ENCODE measurements at places on chromosomes 12 and 14.

DNA sequence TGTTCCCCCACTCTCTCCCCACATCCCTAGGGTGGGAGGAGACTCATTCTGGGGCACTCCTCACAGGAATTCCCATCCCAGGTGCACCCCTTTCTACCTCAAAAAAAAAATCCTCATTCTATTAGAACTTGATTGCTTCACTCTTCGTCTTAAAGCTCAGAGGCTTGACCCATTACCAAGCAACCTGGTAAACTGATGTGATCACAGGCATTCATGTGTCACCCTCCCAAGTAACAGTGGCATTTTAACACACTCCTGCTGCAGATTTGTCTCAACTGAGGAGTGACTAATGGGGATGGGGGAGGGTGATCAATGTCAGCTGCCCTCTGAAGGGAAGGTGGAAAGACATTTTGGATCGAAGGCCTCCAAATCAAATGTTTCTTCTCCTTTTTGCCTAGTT lies 78.1 kb upstream of the PTHLH start:
- DNase-seq: no peak

DNA sequence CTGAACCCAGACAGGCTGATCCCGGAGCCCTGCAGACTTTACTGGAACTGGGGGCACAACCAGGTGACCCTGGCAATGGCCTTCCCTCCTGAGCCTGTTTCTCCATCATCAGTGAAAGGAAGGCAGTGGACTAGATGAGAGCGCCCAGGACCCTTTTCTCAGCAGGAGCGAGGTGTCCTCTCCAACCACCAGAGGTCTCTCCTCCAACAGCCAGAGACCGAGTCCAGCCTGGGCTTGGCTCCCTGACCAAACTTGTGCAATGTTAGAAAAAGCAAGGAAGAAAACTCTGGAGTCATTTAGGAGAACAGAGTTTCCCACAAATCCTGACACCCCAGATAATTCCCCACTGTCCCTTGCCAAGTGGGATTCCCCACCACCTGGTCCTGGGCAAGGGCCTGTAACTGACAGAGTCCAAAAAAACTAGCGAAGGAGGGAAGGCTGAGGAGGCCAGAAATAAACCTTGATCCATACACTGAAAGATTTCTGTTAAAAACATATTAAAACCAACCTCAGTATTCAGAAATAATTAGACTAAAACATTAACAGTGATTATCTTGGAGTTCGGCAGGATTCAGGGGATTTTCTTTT lies 9.0 kb downstream of the RPS6KL1 start:
- peak; percentile 81 for DNase-seq

DNA sequence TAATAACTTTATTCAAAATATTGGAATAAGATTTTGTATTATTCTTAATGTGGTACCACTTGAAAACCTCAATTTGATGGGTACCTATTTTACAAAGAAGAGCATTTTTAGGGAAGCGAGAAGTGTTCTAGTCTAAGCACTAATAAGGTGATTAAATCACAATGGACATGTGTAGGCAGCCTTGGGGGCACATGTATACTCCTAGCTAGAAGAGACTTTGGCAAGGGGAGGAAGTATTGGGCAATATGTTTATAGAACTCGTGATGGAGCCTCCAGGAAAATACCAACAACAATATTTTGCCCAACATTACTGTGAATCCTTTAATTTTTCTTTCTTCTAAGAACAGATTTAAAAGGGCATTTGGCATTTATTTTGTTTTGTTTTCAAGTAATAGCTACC lies 280.3 kb downstream of the ADAMTS20 start:
- DNase-seq: no peak

- DNase-seq: peak; percentile 63
Measured at GRCh38 chr12:105705765-105706164, 375.3 kb downstream of the C12orf75 start.

- DNase-seq: no peak
Measured at GRCh38 chr12:16611146-16611545, 5.2 kb upstream of the LMO3 start.

GRCh38 chr12:58750484-58750883 lies 169.8 kb downstream of the LRIG3 start:
- DNase-seq: peak; percentile 90

DNA sequence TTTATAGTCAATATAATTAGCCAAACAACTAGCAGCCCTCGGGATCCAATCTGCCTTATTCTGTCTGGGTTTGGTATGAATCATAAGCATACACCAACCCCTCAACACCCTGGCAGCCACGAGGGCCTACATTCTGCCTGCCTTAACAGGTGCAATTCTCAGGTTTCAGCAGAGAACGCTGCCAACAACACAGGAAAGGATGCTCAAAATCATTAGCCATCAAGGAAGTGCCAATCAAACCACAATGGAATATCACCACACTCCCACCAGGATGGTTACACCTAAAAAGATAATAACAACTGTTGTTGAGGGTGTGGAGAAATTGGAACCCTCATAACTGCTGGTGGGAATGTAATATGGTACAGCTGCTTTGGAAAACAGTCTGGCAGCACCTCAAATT lies 122.8 kb downstream of the TTC7B start:
- no peak for DNase-seq

DNA sequence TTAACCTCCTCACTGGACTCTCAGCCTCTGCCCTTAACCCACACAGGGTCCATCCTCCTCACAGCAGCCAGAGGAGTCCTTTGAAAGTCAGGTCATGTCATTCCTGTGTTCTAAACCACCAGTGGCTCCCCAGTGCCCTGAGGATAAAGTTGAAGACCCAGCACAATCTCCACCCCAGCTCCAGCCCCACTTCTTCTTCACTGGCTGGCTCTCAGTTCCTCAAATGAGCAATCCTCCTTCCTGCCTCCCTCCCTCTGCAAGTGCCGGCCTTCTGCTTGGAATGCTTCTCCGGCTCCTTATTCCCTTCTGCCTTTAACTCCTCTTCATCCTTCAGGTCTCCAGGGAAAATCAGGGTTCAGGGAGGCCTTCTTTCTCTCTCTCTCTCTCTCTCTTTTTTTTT lies 32.0 kb upstream of the SPPL3 start:
- no peak for DNase-seq

GRCh38 chr12:26271889-26272492 lies 76.6 kb downstream of the SSPN start:
- DNase-seq: peak; percentile 90

DNA sequence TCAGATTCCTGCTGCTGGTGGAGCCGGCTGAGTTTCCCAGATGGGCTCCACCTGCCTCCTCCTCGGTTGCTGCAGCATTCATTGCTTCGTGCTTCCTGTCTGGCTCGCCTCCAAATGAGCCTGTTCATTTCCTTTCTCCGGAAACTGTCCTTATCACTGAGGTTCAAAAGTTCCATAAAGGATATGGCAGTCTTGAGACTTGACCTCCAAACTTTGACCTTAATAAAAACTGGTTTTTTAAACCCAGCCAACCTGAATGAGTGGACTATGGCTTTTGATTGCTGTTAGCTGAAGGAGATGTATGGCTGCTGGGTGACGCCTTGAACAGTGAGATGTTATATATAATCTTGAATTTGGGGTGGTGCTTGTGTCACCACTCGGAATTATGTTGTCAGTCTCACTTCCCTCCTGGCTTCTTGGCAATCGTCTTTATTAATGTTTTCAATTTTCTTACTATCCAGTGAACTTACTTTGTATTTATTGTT lies 62.7 kb downstream of the RASSF3 start:
- DNase-seq: peak; percentile 51

DNA sequence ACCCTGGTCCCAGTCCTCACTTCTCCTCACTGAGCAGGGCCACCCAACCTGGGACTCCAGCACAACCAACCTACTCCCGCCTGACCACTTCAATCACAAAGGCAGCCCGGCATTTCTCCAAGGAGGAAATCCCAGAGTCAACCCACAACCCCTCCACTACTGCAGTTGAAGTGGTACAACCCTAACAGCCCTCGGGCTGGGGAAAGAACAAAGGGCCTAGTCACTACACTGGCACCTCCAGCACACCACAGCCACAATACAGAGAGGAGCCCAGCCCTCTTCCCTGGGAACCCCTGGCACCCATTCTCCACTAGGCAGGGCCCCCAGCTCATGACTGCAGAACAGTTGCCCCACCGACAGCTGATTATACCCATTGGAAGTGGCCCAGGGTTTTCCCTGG lies 13.7 kb upstream of the OR5AU1 start:
- DNase-seq: no peak

DNA sequence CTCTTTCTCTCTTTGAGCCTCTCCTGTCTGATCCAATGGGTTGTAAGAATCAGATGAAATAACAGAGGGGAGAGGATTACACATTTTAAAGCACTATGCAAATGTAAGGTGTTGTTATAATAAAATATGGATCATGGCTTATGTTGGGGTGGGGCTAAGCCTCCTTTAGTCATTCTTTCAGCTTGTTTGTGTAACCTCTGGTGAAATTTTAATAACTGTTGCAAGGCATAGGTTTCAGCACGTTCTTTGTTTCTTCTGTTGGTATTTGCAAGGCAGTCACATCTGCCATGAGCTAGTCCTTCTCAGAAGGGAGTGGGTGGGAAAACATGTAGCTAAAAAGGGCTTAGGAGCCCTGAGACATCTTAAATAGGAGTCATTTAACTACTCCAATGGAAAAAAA lies 74.8 kb upstream of the FRMD6 start:
- no peak for DNase-seq

GRCh38 chr12:105947906-105948305 lies 190.8 kb downstream of the NUAK1 start:
- no peak for DNase-seq

DNA sequence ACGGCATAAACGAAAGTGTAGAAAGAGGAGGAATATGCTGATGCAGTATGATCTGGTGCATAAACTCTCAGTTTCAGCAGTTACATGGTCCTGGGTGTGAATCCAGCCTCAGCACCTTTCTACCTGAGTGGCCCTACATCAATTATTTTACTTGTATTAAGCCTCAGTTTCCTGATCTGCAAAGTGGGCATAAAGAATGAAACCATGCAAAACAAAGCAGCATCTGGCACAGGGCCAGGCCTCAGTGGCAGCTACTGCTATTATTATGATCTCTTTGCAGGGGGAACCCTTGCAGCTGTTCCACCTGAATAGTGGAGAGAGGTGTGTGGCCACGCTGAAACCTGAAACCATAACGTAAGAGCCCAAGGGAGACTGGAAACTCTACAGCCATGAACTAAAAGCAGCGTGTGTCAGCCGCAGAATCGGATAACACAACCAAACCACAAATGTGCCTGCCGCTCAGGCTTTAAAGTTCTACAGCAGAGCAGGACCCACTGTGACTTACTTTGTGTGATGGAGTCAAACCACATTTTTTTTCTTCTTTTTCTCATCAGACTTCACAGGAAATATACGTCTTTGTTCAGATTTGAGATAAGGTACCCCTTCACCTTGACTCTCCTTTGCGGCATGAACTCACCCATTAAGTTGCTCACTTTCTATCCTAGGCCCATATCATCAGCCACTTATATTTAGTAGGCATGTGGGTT lies 29.2 kb upstream of the FOS start:
- no peak for DNase-seq

- DNase-seq: no peak
Measured at GRCh38 chr14:52304248-52304904, 9.7 kb upstream of the PTGER2 start.

GRCh38 chr12:58465418-58465817 lies 454.9 kb downstream of the LRIG3 start:
- DNase-seq: no peak

GRCh38 chr14:103395244-103395643 lies 10.0 kb downstream of the MARK3 start:
- DNase-seq: peak; percentile 76

DNA sequence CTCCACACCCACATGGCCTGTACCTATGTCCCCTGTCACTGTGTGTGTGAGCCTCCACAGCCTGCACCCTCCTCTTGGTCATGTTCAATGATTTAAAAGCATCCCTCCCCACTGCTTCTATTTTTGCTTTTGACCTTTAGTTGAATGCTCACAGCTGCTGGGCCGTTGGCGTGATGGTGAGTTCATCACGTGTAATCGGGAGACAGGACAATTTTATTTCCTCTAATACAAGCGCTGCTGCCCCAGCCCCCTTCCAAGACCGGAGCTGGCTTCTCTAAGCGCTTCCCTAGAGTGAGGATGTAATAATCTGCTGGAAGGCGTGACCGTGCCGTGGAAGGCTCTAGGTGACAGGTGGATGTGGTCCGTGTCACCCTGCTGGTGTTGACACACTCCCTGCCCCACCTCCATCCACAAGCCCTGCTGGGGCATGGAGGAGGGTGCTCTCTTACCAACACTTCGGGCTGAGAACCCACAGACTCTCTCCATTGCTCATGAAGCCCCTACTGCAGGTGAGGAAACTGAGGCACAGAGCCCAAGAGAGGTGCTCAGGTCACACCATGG lies 25.4 kb downstream of the CCDC85C start:
- DNase-seq: no peak

GRCh38 chr14:22845821-22846625 lies 9.6 kb downstream of the MMP14 start:
- no peak for DNase-seq
